Coronary artery (tissue), 2 donors: ENCODE measurements at places on chromosomes 7 and 10.

- no peak for DNase-seq
These were observed 233.1 kb upstream of the KLF6 start for GRCh38 chr10:4018054-4018511.

- DNase-seq = no peak
These were observed 69.0 kb downstream of the TNRC18 start for GRCh38 chr7:5354460-5355232.

- no peak for DNase-seq
These were observed 34.4 kb upstream of the AGR3 start for GRCh38 chr7:16916105-16916639.

DNA sequence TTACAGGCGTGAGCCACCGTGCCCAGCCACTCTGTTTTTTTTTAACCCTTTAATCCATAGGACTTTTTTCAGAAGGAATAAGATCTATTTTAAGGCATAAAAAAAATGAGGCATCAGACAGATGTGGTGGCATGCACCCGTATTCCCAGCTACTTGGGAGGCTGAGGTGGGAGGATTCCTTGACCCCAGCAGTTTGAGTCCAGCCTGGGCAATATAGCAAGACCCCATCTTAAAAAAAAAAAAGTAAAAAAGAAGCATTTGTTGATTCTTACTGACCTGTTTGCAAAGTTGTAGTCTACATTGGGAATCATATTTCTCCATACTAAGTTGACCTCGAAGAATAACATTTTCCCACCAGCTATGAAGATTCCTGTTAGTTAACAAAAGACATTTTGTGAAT is 38.6 kb downstream of the VCL start:
- DNase-seq = no peak

DNA sequence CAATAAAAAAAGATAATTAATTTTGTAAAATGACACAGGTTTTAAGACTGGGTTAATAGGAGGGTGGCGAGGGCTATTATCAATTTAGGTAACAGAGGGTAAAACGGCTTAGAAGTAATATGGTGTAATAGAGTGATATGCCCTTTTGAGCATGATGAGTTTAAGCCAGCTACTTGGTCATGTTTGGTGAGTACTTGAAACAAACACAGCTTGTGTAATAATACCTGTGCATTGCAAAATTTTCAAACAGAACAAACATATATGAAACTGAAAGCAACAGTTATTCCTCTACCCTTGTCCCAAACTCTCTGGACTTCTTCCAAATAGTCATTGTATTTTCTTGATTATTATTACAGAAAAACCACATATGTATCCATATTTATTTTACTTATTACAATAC is 241.7 kb downstream of the MAGI2 start:
- no peak for DNase-seq

DNA sequence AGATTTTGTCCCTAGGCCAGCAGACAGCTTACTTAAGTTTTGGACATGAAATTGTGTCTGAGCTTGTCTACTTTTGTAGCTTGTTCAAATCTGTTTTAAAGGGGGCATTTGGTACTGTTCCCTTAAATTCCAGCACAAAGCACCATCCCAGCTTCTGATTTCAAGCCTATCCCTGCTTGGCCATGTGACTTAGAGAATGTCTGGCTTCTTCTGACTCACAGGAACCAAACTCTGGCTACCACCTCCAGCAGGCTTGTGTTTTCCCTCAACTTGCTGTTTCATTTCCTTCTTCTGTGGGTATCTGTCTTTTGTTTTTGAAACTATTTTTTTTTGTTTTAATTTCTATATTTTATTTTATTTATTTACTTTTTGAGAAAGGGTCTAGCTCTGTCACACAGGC is 97.9 kb upstream of the FZD8 start:
- DNase-seq = no peak

GRCh38 chr7:23117841-23118240 is 12.3 kb downstream of the KLHL7 start:
- no peak for DNase-seq

- no peak for DNase-seq
These were observed 319 bp upstream of the GATA3 start for GRCh38 chr10:8054244-8054493.

DNA sequence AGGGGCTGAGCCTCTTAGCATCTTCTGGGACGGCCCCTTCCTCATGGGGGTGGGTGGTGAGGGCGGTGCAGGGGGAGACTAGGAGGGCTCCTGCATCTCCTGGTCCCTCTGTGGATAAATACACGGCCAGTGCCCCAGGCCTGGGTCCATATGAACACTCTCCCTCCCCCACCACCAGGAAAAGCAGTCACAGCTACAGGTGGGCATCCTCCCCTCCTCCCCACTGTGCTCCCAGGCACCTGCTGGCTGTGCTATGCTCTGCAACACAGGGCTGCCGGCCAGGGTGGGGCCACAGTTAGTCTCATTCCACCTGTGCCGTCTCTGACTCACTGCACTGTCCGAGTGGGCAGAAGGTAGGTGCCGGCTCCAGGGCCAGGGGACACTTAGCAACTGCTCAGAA is 87.3 kb upstream of the INSIG1 start:
- DNase-seq = no peak

DNA sequence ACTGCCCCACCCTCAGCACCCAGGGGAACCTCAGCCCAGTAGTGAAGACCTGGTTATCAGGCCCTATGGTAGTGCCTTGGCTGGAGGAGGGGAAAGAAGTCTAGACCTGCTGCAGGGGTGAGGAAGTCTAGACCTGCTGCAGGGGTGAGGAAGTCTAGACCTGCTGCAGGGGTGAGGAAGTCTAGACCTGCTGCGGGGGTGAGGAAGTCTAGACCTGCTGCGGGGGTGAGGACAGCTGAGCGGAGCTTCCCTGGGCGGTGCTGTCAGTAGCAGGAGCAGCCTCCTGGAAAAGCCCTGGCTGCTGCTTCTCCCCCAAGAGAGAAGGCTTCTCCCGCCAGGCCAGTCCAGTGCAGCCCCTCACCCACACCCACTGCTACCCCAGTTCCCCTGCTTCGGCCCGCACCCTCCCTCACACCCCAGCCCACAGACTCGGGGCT is 6.3 kb downstream of the NOS3 start:
- no peak for DNase-seq

DNA sequence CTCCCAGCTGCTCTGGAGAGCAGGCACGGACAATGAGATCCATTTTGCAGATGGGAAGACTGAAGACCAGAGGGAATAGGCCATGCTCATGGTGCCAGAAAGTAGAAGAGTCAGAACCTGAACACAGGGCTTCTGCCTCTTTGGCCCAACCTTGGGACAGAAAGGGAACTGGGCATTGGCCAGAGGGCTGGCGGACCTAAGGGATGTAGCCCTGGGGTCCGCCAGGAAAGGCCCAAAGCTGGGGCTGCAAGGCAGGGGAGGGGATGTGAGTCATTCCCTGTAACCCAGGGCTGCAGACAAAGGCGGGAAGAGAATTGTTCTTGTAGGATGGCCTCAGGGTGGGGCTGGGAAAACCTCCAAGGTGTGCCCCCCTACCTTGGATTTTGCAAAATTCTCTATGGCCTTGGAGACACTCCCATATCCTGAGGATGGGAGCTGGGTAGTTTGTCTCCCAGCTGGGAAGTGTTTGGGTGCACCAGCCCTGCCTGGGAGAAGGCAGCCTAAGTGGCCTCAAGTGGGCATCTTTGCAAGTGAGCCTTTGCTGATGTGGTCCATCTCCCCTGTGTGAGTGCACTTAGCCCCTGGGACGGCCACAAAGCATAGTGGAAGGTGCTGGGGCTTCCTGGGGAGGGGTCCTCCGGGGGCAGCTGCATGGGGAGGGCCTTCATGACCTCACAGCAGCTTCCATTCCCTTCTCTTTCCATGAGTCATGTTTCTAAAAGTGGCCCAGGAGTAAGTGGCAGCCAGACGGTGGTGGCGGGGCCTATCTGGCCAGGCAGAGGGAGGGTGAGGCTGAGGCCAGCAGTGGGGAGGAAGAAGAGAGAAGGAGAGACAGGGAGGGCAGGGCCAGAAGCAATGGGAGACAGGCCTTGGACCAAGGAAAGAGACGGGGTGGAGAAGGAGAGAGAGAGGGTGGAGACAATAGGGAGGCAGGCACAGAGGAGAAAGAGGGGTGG is 9.2 kb downstream of the AQP1 start:
- DNase-seq = peak; percentile 92

- DNase-seq = no peak
These were observed 63.9 kb downstream of the BTAF1 start for GRCh38 chr10:91987397-91988037.

GRCh38 chr10:11822809-11823121 is 391 bp upstream of the PROSER2 start:
- DNase-seq = no peak

GRCh38 chr7:32318300-32319011 is 171.7 kb downstream of the LSM5 start:
- DNase-seq = no peak

DNA sequence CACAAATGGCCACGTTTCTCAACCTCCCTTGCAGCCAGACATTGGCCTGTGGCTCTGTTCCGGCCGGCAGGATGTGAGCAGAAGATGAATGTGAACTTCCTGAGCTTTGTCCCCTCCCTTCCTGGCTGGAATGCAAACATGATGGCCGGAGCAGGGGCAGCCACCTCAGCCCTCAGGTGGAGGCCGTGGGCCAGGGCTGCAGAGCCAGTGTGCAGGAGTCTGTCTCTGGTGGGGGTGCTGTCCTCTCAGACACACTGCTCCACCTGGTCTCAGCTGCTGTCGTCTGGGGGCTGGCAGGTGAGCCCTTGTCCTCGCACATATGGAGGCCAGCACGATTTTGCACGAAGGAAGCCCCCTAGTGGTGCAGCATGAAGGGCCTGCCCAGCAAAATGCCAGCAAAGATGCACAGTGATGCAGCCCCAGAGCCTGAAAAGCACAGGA is 25.3 kb upstream of the PWWP2B start:
- no peak for DNase-seq

- no peak for DNase-seq
These were observed 220.7 kb upstream of the SHH start for GRCh38 chr7:156032973-156033372.

DNA sequence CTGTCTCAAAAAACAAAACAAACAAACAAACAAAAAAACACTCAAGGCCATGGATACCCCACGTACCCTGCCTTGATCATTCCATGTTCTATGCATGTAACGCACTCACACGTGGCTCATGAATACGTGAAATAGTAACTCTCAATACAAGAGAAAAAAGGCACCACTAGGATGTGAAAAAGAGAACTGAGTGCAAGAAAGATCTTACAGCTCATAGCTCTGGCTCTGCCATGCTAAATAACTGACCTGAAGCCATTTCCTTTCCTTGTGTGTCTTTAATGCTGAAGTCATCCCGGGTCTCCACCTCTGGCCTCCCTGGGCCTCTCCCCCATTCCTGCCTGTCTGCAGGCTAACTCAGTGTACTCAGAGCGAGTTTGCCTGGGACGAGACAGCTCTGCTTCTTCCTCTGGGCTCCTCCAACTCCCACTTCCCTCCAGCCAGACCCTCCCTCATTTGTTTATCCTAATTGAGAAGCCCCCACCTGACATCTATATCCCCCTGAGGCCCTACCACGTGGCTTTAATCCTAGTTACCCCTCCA is 117.3 kb downstream of the PRPF18 start:
- no peak for DNase-seq

DNA sequence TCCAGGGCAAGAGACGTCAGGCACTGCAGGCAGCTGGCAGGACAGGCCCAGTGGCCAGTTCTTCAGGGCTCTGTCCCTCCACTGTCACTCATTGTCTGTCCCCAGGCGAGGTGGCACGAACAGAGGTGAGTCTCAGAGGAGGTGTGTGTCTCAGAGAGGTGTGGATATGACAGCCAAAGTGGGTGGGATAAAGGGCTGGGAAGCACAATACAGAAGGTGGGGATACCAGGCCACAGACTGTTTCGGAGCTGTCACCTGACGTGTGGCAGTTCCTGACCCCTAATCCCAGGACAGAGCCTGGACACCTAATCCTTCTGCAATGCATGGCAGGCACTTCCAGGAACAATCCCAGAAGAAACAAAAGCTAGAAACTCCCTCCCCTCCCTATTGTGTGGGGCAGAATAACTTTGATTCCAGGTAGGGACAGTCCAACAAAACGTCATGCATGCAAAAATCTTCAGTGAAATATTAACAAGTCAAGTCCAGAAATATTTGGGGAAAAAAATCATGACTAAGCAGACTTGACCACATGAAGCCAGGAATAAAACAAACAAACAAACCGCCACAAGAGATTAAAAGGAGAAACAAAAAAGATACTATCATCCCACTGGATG is 11.6 kb downstream of the KLRG2 start:
- no peak for DNase-seq

GRCh38 chr7:116674508-116675173 is 2.6 kb downstream of the MET start:
- no peak for DNase-seq

DNA sequence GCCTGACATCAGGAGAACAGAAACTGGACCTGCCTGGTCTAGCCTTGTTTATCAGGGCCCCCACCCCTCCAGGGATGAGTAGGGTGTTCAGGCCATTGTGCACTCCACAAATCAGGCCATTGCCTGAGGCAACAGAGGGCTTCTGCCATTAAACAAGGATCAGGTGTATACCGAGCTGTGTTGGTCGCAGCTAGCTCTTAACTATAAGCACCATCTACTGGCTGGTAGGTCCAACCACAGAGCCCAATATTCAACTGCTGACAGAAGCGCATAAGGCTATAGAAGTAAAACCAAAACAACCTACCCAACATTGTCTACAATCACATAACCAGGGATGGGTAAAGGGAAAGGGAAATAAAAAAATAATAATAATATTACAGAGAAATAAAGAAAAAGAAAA is 451.7 kb upstream of the TEX47 start:
- DNase-seq = no peak

DNA sequence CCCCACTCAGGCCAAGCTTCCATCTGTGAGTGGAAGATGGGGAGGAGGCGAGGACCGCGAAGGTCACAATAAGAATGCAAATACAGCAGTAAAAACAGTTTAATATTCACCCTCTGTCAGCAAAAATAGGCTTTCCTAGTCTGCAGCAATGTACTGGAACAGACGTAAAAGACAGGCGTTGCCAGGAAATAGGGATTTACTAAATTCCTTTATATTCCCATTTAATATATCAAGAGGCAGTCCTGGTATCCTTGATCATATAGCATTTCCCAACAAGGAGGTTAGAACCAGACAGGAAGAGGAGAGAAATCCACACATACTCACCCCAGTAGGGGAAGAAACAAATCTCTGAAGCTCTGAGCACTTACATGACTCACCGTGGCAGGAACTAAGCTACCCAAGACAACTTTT is 1054.9 kb upstream of the C7orf33 start:
- no peak for DNase-seq

DNA sequence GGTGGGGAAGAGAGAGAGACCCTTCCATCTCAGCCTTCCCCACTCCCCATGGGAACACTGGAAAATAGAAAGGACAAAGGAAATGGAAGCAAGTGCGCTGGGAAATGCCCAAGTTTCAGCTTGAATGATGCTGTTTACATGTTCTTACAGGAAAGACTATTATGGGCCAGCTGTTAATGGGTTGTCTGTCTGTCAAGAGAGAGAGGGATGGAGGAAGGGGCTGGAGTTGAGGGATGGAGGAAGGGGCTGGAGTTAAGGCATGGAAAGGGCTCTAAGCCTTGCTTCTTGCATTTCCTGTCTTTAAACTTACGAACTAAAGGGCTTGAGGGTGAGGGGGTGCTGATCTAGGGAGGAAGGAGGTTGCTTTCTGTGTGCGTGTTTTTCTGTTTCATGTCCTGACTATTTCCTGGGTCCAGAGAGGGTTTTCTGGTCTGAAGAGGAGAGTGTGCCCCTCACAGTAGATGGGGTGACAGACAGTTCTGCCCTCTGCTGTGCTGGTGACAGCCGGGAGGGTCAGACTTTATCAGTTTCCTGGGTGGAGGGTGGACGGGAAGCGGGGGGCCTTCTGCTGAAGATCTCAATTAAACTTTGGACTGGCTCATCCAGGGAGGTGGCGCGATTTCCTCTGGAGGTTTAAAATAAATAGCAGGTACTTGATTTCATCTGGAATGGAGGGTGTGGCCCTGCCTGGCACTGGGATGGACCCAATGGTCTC is 30.5 kb downstream of the GRK5 start:
- DNase-seq = no peak

GRCh38 chr10:42952349-42952748 is 124.5 kb upstream of the RET start:
- DNase-seq = peak; percentile 47
